Hematopoietic multipotent progenitor cell treated with erythropoietin and hydrocortisone succinate and interleukin-3 and kit ligand, for 6 days (in vitro differentiated cells): ENCODE measurements at places on chromosomes 3 and 15.

DNA sequence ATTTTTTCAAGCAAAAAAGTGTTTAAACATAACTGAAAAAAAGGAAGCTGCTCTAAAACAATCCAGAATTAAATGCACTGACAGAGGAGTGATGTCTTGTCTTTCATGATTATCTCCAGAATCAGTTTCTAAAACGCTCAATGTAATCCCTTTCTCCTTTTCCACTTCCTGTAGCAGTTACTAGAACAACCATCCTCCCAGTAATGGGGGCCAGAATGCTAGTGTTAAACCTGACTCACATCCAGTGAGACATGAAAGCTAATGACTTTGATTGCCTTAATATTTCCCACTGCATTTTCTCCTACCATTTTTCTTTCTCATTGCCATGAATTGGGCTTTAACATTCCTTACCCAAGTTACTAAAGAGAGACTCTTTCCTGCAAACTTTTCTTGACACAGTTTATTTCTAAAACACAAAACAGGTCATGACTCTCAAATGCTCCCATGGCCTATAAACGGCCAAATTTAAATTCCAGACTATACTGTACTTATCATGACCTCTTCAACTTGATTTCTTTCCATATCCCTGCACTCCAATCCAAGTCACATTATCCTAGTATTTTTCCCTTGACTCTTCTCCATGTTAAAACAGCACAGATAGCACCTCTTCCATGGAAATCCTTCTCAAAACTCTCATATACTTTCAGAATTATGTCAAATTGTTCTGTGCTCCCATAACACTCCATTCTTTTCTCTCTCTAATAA is 341.4 kb downstream of the NAALADL2 start:
- no peak for DNase-seq

GRCh38 chr3:32132121-32132520 is 25.7 kb downstream of the GPD1L start:
- no peak for DNase-seq

- no peak for DNase-seq
Observed at GRCh38 chr3:31288641-31289100, 244.1 kb upstream of the STT3B start.

DNA sequence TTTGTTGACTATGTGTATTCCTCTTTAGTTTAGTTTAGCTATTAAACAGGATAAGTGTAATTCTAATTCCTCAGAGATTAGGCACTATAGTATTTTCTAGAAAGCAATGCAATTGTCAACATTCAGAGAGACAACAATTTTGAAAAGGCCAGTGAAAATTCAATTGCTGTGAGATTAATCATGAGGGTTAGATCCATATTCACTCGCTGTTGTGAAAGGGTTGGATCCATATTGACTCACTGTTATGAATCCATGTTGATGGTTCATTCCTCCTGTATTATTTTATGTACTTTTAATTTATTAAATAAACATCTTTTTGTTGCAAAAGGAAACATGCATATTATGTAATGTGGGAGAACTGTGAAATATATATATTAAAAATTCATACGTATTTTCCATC is 641 bp downstream of the TRAT1 start:
- DNase-seq: no peak

DNA sequence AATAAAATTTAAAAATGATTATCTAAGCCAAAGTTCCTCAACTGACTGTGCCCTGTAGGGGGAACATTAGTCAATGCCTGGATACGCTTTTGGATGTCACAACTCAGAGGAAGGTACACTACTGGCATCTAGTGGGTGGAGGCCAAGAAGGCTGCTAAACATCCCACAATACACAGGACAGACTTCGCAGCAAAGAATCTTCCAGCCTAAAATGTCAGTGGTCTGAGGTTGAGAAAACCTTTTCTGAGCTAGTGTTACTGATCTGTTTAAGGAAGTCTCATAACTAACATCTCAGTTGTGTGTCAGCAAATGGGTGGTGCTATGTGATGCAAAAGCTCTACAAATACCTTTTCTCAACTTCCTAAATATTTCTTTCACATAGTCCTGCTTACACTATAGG is 20.9 kb upstream of the LDHAL6B start:
- DNase-seq: peak; percentile 28

DNA sequence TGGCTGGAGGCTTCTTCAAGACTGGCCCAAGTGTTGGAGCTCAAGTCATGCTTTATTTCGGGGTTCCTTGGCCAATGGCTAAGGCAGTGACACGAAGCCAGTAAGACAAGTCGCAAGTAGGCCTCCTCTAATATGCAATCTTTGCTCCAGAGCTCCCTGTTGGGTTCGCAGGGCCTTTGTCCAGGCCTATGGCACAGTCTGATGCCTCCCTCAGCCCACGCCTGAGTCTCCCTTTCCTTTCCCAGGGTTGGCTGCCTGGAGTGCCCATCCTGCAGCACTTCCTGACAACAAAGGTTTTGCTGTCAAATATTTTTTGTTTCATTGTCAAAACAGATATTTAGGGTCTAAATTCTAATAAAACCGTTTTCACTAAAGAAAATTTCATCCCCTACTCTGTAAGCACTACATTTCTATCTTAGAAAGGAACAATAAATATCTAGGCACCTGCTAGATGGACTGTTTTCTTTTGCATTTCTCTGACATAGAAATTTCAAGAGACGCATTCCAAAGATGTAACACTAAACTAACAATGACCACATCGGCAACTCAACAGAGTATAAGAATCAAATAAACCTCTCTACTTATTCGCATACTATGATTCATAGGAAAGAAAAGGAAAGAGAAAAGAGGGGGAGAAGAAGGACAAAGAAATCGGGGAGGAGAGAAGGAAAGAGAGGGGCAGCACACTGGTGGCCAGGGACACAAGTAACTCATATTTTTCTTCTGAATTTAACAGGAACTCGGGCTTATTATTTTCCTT is 393.1 kb upstream of the ATP11B start:
- no peak for DNase-seq

DNA sequence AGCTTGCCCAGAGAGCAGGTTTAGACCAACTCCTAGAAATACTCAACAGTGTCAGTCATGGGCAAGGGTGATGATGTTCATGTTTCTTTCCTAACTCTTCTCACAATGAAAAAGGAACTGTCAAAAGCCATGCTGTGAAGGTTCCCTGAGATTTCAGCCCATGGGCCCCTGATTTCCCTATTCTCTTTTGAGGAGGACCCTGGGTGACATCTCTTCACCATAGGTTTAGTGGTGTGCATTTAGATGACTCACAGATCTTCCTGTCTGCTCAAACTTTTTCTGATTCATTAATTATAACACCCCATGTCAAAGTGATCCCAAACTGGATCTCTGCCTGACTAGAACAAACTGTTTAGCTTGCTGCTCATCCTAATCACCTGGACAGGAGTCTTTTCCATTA is 108.0 kb downstream of the BBX start:
- no peak for DNase-seq

- no peak for DNase-seq
Observed at GRCh38 chr3:119206611-119207511, 33.5 kb downstream of the UPK1B start.

DNA sequence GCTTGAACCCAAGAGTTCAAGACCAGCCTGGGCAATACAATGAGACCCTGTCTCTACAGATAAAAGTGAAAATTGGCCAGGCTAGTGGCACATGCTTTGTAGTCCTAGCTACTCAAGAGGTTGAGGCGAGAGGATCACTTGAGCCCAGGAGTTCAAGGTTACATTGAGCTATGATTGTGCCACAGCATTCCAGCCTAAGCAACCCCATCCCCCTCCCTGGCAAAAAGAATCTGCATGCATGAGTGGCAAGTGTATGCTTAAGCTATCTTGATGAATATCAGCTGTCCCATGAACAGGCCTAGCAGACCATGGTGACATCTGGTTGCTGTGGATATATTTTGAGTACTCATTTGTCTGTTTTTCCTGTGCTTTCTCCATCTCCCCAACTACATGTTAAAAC is 4.7 kb downstream of the ATRIP start:
- DNase-seq: no peak

GRCh38 chr3:32303977-32304881 is 65.7 kb downstream of the CMTM8 start:
- no peak for DNase-seq
